T-helper 17 cell (primary cell): ENCODE measurements at places on chromosomes 2 and 18.
A peak's percentile ranks its signal among the peaks of the same experiment; 100 is the strongest.

DNA sequence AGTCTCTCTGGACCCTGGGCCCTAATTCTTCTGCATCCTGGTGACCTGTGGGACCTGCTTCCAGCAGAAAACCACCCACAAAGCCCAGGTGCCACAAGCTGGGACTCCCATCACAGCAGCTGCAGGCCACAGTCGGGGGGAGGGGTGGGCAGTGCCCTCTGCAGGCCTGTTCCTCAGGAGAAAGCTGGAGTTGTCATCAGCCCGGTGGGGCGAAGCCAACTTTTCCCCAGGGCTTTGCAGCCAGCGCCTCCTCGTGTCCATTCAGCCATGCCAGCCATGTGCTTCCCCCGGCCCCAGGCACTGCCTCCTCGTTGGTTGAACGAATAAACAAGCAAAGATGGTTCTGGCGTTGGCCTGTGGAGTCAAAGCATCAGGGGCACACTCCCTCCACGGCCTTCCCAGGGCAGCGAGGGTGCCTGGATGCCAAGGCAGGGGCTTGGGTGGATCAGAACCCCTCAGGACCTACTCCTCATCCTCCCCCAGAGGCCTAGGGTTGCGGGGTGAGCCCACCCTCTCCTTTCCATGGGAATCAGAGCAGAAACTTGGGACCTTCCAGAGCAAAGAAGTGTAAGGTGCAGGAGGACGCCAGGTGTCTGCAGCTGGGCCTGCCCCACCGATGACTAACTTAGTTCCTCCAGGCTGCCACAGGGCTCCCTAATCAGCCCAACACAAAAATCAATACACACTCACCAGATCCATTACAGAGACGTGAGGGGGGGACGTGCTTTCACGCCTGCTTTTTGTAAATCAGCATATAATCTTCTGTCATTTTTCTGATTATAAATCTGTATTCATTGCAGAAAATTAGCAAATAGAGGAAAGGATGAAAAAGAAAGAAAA, 75.7 kb upstream of the RAB6C start:
- no peak overlapping the region for H3K4me3 ChIP-seq
- H3K27ac ChIP-seq = no peak overlapping the region
- no peaks in the 10 kb centered on the region for H3K36me3 ChIP-seq
- H3K27me3 ChIP-seq = peaks cover 31% of the 10 kb centered on the region
- DNase-seq = no peak

- no peak for DNase-seq
- peaks cover 23% of the 10 kb centered on the region for H3K36me3 ChIP-seq
- H3K4me1 ChIP-seq = peaks cover 68% of the 10 kb centered on the region
- H3K27ac ChIP-seq = peak overlapping the region; percentile 98
- H3K27me3 ChIP-seq = no peaks in the 10 kb centered on the region
- H3K4me3 ChIP-seq = peak overlapping the region; percentile 99
Observed at GRCh38 chr2:12720278-12720620, 3.5 kb downstream of the TRIB2 start.

DNA sequence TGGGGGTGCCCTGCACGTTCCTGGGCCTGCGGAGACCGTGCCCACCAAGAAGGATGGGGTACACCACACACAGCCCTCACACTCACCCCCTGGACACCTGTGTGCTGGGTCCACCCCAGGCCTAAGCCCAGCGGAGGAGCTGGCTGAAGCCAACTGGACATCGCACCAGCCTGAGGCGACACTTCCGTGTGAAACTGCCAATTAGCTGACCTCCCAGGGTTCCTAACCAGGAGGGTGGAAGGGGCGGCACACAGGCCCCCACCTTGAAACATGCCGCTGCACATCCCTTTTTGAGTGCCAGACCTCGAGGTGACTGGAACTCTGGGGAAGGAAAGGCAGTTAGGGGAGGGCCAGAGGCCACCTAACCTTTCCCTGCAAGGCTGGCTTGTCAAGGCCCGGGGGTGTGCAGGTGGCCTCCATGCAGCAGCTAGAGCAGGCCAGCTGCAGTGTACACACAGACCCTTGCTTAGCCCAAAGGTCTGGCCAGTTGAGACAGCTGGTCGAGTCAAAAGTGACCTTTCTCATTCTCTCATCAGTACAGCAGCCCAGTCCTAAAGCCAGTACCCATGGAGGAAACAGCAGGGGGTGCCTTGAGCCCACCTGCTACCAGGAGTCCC, 4.5 kb downstream of the STK25 start:
- no peaks in the 10 kb centered on the region for H3K36me3 ChIP-seq
- H3K4me3 ChIP-seq = no peak overlapping the region
- H3K4me1 ChIP-seq = peaks cover 20% of the 10 kb centered on the region
- no peaks in the 10 kb centered on the region for H3K27me3 ChIP-seq

- peak overlapping the region; percentile 19 for H3K4me3 ChIP-seq
- H3K36me3 ChIP-seq = no peaks in the 10 kb centered on the region
- no peaks in the 10 kb centered on the region for H3K27me3 ChIP-seq
- H3K27ac ChIP-seq = peak overlapping the region; percentile 85
- H3K4me1 ChIP-seq = peaks cover 60% of the 10 kb centered on the region
Observed at GRCh38 chr2:105812180-105813044, 67.7 kb downstream of the NCK2 start.

DNA sequence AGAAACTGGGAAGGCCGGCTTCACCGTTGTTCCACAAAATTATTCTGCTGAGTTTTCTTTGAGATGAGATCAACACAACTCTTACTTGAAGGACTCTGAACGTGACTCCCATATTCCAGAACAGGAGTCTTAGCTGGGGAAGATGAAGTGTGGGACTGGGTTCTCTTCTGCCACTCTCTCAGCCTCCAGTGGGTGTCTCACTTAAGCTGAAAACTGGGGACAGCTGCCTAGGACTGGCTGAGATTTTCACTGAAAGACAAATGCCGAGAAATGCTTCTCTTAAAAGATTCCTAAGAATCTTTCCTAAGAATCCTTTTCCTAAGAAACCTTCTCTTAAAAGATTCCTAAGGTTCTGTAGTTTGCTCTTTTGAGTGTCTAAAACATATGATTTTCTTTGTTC, 156.6 kb upstream of the LHCGR start:
- H3K27me3 ChIP-seq = peaks cover 17% of the 10 kb centered on the region
- H3K4me1 ChIP-seq = no peaks in the 10 kb centered on the region
- DNase-seq = no peak

GRCh38 chr2:16201848-16202247, 261.5 kb downstream of the MYCN start:
- DNase-seq = no peak
- no peaks in the 10 kb centered on the region for H3K27me3 ChIP-seq
- H3K36me3 ChIP-seq = no peaks in the 10 kb centered on the region

- peaks cover 29% of the 10 kb centered on the region for H3K27me3 ChIP-seq
- H3K27ac ChIP-seq = no peak overlapping the region
- H3K4me3 ChIP-seq = no peak overlapping the region
- H3K36me3 ChIP-seq = no peaks in the 10 kb centered on the region
- DNase-seq = no peak
Observed at GRCh38 chr18:58224425-58224750, 180.4 kb downstream of the NEDD4L start.

DNA sequence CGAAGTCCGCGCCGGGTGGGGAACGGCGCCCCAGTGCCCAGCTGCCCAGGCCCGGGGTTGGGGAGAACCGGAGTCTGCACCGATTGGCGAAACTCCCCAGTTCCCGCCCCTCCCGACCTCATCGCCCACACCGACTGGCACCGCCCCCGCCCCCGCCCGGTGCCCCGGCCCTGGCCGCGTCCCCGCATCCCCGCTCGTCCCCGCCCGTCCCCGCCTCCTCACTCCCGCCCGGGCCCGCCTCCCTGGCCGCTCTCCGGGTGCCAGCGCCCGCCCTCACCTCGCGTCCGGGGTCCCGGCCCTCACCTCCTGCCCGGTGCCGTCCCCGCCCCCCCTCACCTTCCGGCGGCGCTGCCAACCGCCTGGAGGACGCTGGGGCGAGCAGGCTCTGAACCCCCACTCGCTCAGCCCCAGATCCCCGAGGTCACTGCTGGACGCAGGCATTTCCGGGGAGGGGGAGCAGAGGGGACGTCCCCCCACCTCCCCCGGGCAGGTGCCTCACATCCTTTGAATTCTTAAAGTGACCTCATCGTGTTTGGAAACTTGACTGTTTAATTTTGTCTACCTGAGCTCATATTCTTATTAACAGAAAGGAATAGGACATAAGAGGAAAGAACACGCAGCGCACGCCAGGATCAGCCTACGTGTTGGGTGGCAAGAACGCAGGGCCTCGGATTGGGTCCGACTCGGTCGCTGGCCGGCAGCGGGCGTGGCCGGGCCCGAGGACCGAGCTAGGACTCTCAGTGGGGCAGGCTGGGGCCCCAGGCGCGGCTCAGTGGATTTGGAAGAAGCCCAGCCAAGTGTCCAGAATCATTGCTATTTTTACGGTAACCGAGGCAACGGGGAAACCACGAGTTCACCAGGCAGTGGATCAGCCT, at the start of gene FAM110C:
Gene FAM110C, minus strand, starts transcription at position 35 of the 875 bp plus-strand sequence. CDS start 120 bp downstream, outside the sequence.
- DNase-seq = peak; percentile 38
- peak within 1 kb of the TSS; percentile 94 for H3K4me3 ChIP-seq
- peaks cover 2% of the 10 kb centered on the region for H3K36me3 ChIP-seq
- peaks cover 68% of the 10 kb centered on the region for H3K27me3 ChIP-seq
- peaks cover 12% of the 10 kb centered on the region for H3K4me1 ChIP-seq

DNA sequence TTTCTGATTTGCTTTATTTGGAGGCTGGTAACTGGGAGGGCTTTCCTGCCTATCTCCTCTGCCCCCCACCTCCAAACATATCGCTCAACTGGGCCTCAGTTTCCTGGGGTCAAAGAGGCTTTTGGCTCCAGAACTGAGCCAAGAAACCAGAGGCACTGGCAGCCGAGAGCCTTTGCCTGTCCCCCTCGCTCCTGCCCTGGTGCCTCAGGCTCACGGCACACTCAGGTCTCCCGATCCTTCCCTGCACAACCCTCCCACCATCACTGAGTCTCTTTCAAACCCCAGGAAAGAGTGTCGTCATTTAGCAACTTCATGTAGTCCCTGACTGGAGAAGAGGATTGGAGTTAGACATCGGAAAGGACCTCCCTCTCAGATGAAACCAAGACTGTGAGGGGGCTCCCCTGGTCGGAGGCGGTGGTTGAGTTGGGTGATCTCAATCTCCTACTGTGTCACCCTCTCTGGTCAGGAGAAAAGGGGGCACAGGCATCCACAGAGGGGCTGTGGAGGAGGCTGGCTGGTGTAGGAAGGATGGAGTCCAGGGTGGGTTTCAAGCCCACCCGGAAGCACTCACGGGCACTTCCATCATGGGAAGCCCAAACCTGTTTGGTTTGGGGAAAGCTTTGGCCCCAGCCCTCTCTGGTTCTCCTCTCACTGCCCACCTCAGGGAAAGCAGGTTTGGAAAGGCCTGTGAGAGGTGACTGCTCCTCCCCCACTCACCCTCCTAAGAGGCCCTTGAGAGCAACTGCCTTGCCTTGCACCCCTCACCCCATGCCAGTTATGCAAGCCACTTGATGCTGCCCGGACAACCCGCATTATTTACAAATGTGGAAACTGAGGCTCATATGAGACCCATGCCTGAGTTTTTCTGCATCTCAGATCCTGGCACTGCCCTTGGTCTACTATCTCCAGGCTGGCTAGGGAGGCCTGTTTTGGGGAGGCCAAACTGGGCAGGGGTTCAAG, 62.3 kb downstream of the TNS1 start:
- peak overlapping the region; percentile 34 for H3K4me3 ChIP-seq
- DNase-seq = no peak
- H3K36me3 ChIP-seq = peaks cover 2% of the 10 kb centered on the region
- H3K4me1 ChIP-seq = peaks cover 9% of the 10 kb centered on the region

GRCh38 chr2:203209538-203209937, 29.3 kb upstream of the CYP20A1 start:
- H3K27ac ChIP-seq = no peak overlapping the region
- no peak for DNase-seq
- no peaks in the 10 kb centered on the region for H3K27me3 ChIP-seq
- H3K36me3 ChIP-seq = peaks cover 4% of the 10 kb centered on the region

DNA sequence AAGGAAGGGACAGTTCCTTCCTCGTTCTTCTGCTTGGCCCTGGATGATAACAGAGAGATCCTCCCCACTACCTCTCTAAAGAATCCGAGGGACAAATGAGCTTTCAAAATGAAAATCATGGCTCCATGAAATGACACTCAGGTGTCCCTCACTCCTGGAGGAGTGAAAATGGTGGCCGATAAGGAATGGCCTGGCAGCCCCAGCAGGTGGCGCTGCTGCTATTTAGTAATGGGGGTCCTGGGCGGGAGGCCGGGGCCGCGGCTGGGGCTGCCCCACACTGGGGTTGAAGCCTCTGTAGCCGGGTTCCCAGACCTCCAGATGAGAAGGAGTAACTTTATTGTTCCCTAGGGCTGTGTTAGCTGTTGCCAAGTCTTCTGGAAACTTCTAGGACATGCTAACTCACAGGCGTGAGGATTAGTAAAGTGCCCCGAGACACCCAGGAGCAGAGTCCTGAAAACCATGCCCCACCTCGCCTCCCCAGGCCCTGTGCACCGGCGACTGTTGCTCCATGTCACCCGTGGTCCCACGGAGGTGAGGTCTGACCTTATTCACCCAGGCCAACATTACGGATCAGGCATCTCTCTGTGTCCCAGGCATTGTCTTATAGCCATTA, 138.0 kb downstream of the CTIF start:
- no peaks in the 10 kb centered on the region for H3K27me3 ChIP-seq
- H3K4me1 ChIP-seq = peaks cover 2% of the 10 kb centered on the region
- H3K36me3 ChIP-seq = no peaks in the 10 kb centered on the region
- H3K27ac ChIP-seq = peak overlapping the region; percentile 34

DNA sequence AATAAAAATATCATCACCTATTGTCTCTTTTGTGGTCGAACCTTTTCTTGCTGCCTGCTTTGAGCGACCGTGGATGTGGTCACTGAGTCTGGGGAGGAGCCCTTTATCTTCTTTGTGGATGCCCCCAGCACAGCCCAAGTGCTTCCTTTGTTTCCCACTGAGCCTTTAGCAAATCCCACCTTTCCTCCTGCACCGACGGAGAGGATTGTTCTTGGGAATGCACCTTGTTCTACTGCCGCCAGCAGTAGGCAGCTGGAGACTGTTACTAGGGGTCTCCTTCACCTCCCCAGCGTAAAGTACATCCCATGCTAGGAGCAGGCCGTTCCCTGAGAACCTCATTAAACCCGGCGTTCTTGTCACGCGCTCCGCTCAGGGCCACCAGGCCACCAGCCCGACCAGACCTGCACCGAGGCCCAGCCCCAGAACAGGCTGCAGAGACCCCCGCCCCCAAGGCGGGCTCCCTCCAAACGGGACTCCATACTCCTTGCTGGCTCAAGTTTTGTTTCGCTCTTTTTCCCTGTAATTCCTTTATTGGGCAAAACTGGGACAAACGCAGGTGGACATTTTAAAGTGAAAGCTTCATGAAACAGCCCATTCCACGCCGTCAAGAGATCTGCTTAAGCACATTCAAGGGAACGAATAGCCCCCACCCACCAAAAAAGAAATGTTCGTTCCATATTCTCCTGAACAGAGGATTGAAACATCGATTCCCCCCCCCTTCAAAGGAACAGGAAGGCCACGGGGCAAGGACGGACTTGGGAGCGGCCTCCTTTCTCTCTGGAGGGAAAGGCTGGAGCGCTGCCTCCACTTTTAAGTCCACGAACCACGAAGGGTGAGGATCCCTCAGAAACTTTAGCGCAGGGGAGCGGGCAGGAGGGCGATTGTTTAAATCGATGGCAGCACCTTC, 1.1 kb upstream of the MAT2A start:
- H3K36me3 ChIP-seq = peaks cover 2% of the 10 kb centered on the region
- H3K27me3 ChIP-seq = no peaks in the 10 kb centered on the region
- peak overlapping the region; percentile 94 for H3K27ac ChIP-seq
- H3K4me3 ChIP-seq = peak overlapping the region; percentile 94
- no peak for DNase-seq
- H3K4me1 ChIP-seq = peaks cover 35% of the 10 kb centered on the region
